ENCODE measurements at places on chromosomes 1 and 21.

- DNase-seq: no peak
- H3K4me1 ChIP-seq: no peaks in the 10 kb centered on the region
- H3K36me3 ChIP-seq: no peaks in the 10 kb centered on the region
- no peaks in the 10 kb centered on the region for H3K27me3 ChIP-seq
These were observed 84.1 kb upstream of the CCDC190 start for GRCh38 chr1:162944974-162945674.

DNA sequence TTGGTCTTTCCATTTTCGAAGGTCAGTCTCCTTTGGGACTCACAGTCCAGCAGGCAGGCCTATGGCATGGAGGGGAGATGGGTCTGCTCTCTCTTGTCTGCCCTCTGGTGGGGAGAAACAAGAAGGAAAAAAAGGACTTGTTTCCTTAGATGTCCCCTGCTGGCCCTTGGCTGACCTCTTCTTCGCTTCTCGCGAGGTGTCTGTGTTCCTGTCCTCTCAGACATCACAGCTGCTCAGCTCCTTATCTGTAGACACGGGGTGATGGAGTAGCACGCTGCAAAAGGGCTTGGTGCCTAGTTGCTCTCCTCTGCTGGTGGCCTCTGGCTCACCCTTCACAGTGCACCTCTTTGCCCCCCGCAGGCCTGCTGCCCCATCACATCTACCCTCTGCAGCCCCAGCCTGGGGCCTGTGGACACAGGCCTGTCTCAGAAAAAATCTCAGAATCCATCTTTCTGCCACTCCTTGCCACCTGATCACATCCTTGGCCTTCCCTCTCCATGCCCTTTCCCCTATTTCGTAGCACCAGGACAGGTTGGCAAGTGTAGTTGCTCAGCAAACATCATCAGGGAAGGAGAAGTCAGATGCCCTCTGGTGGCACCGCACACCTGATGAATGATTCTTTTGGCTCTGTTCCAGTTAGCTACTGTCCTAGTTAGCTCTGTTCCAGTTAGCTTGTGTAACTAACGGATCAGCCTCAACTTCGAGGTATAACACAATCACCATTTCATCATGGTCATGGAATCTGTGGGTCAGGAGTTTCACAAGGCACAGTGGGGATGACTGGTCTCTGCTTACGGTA is 18.7 kb upstream of the AK2 start:
- peak; percentile 71 for DNase-seq
- no peaks in the 10 kb centered on the region for H3K27me3 ChIP-seq
- no peak overlapping the region for H3K27ac ChIP-seq
- peaks cover 4% of the 10 kb centered on the region for H3K4me1 ChIP-seq
- no peaks in the 10 kb centered on the region for H3K36me3 ChIP-seq

- H3K36me3 ChIP-seq: peaks cover 10% of the 10 kb centered on the region
- H3K4me3 ChIP-seq: no peak overlapping the region
- DNase-seq: no peak
- H3K27ac ChIP-seq: no peak overlapping the region
- H3K4me1 ChIP-seq: no peaks in the 10 kb centered on the region
- H3K27me3 ChIP-seq: no peaks in the 10 kb centered on the region
These were observed 14.0 kb downstream of the SNAP47 start for GRCh38 chr1:227749225-227749624.

GRCh38 chr1:36882536-36883285 is 151.6 kb downstream of the GRIK3 start:
- H3K36me3 ChIP-seq: no peaks in the 10 kb centered on the region
- H3K4me1 ChIP-seq: no peaks in the 10 kb centered on the region
- DNase-seq: no peak
- H3K27ac ChIP-seq: no peak overlapping the region
- H3K4me3 ChIP-seq: no peak overlapping the region
- H3K27me3 ChIP-seq: no peaks in the 10 kb centered on the region
